ENCODE measurements at places on chromosomes 7 and 10. TPM values are rescaled to one million over a fixed set of nuclear protein-coding genes. Genes with fewer than 3 reads are reported as not detected.

OR2A5 gene
- total RNA-seq: not detected

TMEM176B gene
- total RNA-seq: 0.16 TPM

CLCN1 gene
- 0.06 TPM for total RNA-seq

LRRC4 gene
- not detected for total RNA-seq

CALHM3 gene
- total RNA-seq: 0.45 TPM

PRPF18 gene
- 19.3 TPM for total RNA-seq

RBP3 gene
- not detected for total RNA-seq

ITGB8 gene
- 0.70 TPM for total RNA-seq

KAZALD1 gene
- 2.8 TPM for total RNA-seq

CPA4 gene
- total RNA-seq: 12.3 TPM

IL6 gene
- total RNA-seq: 2.9 TPM

GPR26 gene
- not detected for total RNA-seq

CTAGE8 gene
- not detected for total RNA-seq

STEAP4 gene
- 0.01 TPM for total RNA-seq

ANKRD1 gene
- 7.0 TPM for total RNA-seq

A1CF gene
- total RNA-seq: 0.07 TPM

PRSS37 gene
- not detected for total RNA-seq

ZNF117 gene
- total RNA-seq: 0.16 TPM

All from A549 treated with DMSO at 1 μM for 4 hours (cell line).